Fibroblast of villous mesenchyme (primary cell): ENCODE measurements at places on chromosomes 1 and 21.

GRCh38 chr21:43317959-43318358, 109.0 kb downstream of the SIK1 start:
- no peak for DNase-seq

GRCh38 chr1:111052246-111052645, 87.6 kb downstream of the DRAM2 start:
- DNase-seq: no peak

- DNase-seq: peak; percentile 87
Observed at GRCh38 chr1:67674260-67675011, 10.6 kb upstream of the GADD45A start.

GRCh38 chr1:36380143-36380619, 5.5 kb downstream of the STK40 start:
- DNase-seq: no peak

DNA sequence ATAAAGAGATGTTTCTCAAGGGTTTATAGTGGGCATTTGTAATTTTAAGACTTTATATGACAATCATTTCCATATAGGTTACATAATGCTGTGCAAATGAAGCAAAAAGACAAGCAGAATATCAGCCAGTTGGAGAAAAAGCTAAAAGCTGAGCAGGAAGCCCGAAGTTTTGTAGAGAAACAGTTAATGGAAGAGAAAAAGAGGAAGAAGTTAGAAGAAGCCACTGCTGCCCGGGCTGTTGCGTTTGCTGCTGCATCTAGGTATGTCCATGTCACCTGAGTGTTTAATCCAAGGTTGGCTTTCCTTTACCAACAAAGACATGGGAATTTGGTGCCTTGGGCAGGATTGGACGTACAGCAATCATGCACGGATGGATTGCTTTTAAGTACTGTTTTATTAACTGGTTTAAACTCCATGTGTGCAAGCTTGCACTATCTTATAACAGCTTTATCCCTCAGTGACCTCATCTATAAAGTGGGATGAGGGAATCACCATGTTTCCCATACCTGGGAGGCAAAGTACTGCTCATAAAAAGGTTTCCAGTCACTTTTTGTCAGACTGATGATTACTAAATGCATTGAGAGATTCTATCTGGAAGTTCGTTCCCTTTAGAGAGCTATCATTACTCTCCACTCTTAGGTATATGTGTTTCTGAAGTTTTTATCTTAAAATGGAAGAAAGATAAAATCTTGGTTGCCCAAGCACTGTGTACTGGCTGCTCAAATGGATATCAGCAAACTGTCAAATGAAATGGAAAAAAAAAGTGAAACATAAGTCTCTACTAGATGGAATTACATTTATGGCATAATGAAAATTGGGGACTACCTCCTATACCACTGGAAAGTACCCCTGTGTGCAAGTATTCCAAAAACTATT, 55.1 kb downstream of the MACO1 start:
- DNase-seq: no peak

- no peak for DNase-seq
Observed at GRCh38 chr1:58440696-58441095, 105.8 kb downstream of the OMA1 start.

- DNase-seq: no peak
Observed at GRCh38 chr1:245046315-245046714, 108.5 kb upstream of the KIF26B start.

- DNase-seq: no peak
Observed at GRCh38 chr1:166605137-166605536, 234.1 kb upstream of the POGK start.

- no peak for DNase-seq
Observed at GRCh38 chr1:235831148-235831547, 35.6 kb downstream of the LYST start.

- no peak for DNase-seq
Observed at GRCh38 chr1:154148807-154149206, 6.1 kb downstream of the NUP210L start.

- no peak for DNase-seq
Observed at GRCh38 chr1:166032572-166033371, 134.0 kb downstream of the FAM78B start.

GRCh38 chr1:15531682-15532081, 5.0 kb downstream of the DNAJC16 start:
- DNase-seq: no peak

DNA sequence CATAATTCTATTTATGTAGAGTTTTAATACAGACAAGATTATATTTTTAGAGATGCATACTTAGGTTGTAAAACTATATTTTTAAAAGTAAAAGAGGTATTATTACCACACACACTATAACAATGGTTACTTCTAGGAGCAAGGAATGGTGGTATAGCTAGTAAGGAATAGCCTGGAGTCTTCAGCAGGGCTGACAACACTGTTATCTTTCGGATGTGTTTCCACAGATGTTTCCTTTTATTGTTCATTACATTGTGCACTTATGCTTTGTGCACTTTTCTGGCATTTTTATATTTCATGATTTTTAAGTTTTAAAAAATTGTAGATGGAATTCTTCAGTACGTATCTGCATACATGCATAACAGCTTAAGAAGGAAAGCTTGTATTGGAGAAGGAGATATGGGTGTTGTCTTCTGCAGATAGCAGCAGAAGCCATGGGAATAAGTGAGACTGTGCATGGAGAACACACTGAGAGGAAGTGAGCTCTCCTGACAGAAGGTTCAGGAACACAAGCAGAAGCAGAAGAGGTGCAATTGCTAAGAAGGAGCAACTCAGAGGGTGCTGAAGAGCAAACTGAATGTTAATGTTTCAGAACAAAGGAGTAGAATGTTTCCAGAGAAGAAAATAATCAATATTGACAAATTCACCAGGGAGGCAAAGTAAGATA, 91.8 kb downstream of the UCHL5 start:
- no peak for DNase-seq

DNA sequence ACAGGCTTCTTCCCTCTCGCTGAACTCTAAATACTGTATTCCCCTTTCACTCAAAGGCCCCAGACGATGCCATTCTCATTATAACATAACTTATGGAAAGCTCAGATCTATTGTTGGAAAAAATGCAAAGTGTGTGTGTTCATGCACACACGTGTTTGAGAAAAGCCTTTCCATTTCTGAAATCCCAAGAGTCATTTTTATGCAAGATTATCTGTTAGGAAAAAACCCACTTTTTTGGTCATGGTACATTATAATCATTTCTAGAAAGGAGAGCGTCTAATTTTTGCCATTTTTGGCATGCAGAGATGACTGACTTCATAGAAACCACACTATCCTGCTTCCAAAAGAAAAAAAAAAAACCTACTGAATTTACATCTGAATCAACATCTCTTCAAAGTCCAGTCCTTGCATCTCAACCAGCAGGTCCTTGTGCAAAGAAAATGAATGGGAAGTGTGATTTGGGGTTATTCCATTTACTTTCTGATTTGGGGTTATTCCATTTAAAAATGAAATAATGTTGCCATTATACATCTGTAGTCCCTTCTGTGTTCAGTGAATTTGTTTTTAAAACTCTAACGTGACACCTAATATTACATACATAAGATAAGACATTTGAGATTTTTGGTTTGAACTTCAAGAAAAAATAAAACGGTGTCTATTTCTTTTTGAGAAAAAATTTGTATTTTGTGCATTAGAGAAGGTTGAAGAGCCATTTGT, 150.3 kb downstream of the DHRS3 start:
- no peak for DNase-seq

- DNase-seq: no peak
Observed at GRCh38 chr1:57033222-57034001, 67.6 kb upstream of the C8B start.

GRCh38 chr1:247347477-247348222, 16.0 kb upstream of the ZNF496 start:
- no peak for DNase-seq

DNA sequence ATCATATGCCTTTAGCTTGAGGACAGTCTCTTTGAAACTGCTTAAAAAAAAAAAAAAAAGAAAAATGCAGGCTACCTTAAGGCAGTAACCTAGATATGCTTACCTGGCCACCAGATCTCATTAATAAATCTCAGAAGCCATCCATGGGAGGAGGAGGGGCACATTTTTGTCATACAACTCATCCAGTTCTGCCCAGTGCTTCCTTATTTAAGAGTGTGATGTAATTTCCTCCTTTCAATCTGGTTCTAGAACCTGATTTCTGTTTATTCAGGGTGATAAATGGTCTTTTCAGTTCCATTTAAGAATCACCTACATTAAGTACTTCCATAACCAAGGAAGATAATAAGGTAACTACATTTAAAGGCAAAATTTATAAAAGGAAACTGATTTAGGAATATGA, 6.1 kb downstream of the ERRFI1 start:
- peak; percentile 51 for DNase-seq

DNA sequence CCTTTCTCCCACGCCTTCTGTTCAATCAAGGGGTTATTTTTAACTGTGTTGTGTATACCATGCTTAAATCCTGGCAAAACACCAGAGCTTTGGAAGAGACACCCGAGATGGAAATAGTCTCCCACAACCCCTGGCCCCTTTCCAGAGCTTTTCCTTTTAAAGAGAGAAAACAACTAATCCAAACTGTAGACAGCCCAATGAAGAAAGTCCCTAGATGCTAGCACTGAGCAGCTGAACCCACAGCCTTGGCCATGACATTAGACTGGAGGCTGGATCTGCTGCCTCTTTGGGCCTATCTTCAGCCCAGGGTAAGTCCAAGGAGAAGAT, 64.9 kb upstream of the ARTN start:
- peak; percentile 92 for DNase-seq

DNA sequence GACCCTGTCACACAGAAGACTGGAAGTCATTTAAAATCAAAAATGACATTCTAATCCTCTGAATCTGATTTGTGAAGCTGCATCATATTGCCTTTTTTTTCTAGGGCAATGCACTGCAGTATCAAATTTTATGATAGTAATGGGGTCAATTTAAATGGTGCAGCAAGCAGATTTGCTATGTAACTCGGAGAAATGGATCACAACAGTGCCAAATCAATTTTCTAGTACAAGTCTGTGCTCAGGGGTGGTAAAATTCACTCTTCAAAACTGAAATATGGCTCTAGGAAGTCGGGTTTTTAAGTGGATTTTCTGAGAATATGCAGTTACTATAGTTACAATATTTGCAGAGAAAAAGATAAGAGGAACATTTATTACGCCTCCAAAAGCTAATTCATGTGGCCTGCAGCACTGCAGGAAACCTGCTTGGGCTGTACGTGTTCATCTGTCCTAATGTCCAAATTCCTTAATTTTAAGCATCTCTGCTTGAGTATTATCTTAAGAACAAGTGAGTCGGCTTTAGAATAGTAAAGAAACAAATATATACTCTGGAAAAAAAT, 31.5 kb downstream of the HLCS start:
- no peak for DNase-seq

DNA sequence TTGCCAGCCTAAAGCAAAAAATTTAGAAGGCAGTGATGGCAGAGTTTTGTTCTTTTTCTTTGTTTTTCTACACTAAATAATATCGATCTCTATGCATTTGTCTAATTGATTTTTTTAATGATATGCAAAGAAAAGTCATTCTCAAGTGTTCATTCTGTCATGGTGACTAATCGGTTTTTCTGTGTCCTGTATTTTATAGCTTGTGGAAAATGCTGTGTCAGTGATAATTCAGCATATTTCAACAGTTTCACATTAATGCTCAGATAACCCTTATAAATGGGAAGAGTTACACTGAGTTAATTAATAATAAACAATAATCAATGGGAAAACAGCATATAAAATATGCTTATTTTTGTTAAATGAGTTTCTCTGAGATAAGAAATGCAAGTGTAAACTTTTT, 824.9 kb downstream of the AMY1C start:
- no peak for DNase-seq

DNA sequence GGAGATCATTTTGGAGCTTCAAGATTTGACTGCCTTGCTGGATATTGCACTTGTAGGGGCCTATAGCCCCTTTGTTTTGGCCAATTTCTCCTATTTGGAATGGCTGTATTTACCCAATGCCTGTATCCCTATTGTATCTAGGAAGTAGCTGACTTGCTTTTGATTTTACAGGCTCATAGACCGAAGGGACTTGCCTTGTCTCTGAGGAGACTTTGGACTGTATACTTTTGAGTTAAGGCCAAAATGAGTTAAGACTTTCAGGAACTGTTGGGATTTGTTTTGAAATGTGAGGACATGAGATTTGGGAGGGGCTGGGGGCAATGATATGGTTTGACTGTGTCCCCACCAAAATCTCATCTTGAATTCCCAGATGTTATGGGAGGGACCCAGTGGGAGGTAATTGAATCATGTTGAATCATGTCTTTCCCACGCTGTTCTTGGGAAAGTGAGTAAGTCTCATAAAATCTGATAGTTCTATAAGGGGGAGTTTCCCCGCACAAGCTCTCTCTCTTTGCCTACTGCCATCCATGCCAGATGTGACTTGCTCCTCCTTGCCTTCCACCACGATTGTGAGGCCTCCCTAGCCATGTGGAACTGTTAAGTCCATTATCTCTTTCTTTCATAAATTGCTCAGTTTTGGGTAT, 276.1 kb downstream of the LMX1A start:
- peak; percentile 23 for DNase-seq

DNA sequence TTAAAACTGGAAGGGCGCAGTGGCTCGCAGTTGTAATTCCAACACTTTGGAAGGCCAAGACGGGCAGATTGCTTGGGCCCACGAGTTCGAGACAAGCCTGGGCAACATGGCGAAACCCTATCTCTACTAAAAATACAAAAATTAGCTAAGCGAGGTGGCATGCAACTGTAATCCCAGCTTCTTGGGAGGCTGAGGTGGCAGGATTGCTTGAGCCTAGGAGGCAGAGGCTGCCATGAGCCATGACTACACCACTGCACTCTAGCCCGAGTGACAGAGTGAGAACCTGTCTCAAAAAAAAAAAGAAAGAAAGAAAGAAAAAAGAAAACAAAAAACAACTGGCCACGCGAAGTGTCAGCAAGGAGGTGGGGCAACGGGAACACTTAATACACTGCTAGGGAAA, 6.3 kb downstream of the UBE2G2 start:
- no peak for DNase-seq

GRCh38 chr21:44298301-44298700, 1.6 kb upstream of the PFKL start:
- DNase-seq: no peak

- no peak for DNase-seq
Observed at GRCh38 chr1:15750924-15751323, 7.7 kb upstream of the FBLIM1 start.

GRCh38 chr21:43025636-43026180, 49.9 kb downstream of the CBS start:
- peak; percentile 78 for DNase-seq

DNA sequence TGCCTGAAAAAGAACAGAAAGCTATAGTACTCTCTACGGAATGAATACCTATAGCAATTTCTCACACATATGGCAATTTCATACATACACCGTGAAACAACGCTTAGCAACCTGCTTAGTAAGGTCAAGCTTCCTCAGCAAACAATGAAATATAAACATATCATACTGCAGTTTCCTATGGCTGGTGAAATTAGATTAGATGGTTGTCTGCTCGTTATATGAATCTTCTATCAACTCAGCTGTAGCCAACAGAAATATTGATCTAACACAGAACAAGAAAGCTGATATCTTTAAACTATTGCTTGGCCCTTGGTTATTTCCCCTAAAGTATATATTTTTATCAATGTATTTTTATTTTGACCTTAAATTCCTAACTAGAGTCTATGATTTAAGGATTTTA, 187.8 kb downstream of the SLC44A5 start:
- DNase-seq: no peak
